HTR-8/SVneo (cell line): ENCODE measurements at places on chromosomes 2 and 18.

DNA sequence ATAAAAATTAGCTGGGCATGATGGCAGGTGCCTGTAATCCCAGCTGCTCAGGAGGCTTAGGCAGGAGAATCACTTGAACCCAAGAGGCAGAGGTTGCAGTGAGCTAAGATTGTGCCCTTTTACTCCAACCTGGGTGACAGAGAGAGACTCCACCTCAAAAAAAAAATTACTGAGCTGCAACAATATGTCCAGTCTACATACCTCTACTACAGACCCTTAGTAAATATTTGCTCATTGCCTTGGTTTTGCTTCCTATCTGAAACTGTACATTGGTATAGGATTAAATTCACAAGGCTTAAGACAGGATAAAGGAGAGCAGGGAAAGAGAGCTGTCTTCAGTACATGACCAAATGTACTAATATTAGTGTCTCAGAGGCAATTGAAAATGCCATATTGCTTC lies 8.1 kb upstream of the MGAT4A start:
- DNase-seq = no peak

DNA sequence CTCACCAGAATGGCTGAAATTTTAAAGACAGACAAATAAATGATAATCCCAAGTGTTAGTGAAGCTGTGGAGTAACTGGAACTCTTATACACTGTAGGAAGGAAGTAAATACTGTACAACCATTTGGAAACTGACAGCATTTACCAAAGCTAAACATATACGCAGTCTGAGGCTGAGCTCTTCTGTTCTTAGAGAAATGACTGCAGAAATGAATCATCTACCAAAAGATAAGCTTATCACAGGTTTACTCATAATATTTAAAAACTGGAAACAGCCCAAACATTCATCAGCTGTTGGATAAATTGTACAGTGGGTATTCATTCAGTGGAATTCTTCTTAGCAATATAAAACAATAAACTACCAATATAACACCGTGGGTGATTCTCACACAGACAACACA lies 218.2 kb upstream of the RAB12 start:
- no peak for DNase-seq

DNA sequence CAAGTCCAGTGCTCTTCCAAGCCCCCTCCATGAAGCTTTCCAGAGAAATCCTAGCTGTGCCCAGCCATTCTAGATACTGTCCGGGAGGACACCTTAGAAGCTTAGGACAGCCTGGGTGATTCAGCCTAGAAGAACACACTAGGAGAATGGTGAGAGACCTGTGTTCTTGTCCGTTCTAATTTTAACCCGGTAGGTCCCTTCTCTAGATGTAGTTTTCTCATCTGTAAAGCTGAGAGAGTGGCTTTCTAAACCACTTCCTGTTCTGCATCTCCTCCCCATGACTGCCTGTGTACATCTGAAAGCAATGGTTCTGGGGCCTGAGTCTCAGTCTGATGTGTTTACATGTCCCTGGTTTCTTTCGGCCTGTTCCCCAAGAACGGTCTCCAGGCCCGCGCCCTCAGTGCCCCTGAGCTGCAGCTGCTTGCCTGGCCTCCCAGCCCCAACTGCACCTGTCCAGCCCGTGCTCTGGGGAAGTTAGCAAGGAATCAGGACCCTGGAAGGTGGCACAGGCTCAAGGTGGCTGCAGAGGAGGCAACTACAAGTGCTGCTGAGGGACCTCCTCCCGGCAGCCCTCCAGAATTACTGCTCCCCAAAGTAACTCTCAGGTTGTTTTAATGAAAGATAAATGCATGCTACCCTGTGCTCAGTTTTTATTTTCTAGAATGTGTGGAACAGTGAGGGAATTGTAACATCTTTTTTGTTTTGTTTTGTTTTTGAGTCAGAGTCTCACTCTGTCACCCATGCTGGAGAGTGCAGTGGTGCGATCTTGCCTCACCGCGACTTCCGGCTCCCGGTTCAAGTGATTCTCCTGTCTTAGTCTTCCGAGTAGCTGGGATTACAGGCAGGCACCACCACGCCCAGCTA lies 105.9 kb downstream of the LBH start:
- no peak for DNase-seq

DNA sequence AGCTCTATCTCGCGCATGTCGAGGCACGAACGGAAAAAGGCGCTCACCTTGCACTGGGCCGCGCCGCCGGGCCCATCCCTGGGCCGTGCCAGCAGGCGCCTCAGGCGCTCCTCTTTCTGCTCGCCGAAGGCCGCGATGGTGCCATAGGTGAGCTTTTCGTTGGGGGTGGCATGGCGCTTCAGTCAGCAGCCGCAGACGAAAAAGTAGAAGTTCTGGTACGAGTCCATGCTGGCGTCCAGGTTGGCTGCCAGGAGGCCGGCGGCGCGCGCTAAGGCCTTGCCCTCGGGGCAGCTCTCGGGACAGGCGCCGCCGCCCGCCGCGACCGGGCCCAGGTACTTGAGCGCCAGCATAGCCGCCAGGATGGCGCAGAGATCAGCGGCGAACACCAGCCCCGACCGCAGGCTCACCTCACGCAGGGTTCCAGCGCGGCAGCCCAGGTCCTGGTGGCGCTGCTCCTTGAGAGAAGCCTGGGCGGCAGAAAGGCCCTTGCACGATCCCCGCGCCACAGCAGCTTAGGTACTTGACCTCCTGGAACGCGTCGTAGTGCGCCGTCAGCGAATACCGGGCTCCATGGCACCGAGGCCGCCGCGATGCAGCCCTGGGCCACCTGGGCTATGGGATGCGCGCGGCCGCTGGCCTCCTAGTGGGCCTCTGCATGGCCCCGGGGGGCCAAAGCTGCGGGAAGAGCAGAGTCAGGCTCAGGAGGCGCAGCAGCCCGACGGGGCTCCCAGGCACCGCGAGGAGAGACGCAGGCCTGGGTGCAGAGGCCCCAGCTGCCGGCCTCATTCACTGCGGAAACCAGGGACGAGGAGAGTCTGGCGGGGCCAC lies 12.8 kb downstream of the ALPG start:
- no peak for DNase-seq

- no peak for DNase-seq
Measured at GRCh38 chr2:3867469-3867868, 164.1 kb downstream of the DCDC2C start.

DNA sequence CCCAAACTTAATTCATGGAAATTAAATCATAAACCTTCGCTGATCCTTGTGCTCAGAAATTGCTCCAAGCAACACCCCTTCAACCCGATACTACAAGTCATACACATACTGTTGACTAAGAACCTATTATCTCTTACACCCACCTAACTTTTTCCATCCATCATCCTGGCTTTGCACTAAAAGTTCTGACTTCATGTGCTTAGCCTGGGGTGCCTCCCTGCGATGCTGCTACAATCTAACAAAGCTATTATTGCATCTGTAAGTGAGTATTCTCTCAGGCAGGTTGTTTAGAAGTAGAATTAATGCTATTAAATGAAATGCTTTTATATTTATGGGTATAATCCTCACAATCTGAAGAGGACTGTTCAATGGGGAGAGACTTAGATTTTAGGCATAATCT lies 619.8 kb downstream of the CCDC85A start:
- no peak for DNase-seq

GRCh38 chr2:70371753-70372152 lies 69.9 kb upstream of the FAM136A start:
- DNase-seq = peak; percentile 74

DNA sequence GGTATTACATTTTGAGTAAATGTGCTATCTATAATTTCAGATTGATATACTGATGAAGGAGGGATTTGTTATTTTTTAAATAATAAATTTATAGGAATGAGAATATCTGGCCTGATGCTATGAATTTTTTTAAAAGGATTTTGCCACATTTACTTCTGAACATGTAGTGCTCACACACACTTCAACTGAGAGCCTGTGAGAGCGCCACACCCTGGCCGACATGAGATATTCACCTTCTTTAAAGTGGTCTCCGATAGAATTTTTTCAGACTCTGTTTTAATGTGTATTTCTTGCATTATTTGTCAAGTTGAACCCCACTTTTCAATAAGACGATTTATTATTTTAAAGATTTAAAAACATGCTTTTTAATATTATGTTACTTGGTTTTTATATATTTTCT lies 813.3 kb downstream of the DCC start:
- DNase-seq = no peak

GRCh38 chr2:705971-706511 lies 28.8 kb upstream of the TMEM18 start:
- no peak for DNase-seq

DNA sequence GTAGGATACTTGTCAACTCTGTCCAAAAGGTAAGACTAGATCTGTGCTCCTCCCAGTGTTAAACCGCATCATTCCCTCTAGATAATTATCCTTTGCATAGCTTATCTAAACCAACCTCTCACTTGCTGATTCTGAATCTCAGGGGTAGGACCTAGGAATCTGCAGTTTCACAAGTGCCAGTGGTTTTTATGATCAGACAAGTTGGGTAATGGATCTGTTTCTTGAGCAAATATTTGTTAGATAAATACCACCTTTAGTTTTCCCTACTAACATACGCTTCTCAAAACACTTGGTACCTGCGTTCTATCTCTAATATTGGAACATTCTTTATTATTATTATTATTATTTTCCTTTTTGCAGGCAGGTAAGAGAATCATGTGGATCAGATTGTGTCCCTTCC lies 439.9 kb downstream of the PTPRM start:
- no peak for DNase-seq

- no peak for DNase-seq
Measured at GRCh38 chr18:26091047-26091630, 726 bp upstream of the SS18 start.

DNA sequence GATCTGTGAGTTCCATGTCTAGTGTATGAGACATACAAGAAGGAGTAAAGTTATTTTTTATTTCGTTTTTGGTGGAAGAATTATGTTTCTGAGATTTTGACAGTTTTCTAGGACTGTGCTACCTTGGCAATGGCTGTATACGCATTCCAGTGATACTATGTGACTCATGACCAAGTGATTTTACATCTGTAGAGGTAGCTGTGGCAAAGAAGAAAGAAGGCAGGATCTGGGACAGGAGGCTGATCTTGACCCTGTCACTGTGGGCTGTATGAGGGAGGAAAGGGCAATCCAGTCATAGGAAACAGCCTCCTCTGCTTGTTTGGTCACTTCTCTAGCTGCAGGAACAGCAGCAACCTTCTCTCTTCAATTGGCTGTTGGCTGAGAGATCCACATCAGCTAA lies 44.0 kb upstream of the PDCL3 start:
- no peak for DNase-seq

DNA sequence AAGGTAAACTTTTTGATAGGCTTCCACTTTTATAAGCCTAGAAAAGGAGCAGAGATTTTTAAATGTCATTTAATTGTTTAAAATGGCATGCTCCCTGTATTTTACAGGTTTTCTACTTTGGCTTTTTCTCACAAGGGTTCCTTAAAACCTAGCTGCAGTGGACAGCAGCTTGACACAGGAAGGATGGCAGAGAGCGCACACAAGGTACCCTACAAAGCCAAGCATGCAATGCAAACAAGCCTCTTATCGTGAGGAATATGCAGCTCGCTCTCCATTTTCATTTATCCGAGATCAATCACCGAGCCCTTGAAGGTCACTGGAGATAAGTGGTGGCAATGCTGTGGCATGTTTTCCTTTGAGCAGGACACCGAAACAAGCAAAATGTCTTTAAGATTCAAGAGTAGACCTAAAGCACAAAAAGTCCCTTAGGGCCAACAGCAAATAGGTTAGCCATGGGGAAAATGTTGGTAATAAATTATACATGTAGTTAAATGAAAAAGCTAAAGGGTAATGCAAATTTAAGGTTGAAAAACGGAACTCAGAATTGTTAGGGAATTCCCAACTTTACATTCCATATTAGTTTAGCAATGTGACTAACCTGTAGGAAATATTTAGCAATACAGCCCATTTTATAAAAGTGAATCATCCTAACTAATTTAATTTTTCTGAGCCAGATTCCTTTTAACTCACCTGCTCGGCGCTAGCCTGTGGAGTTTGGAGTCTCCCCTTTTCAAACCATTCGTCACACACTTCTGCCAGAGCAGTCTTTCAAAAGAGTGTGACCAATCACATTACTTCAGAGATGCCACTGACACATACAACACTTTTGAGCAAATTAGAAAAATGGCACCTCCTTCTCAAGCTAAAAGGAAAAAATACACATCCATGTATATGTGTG lies 337.9 kb upstream of the PKDCC start:
- DNase-seq = no peak

DNA sequence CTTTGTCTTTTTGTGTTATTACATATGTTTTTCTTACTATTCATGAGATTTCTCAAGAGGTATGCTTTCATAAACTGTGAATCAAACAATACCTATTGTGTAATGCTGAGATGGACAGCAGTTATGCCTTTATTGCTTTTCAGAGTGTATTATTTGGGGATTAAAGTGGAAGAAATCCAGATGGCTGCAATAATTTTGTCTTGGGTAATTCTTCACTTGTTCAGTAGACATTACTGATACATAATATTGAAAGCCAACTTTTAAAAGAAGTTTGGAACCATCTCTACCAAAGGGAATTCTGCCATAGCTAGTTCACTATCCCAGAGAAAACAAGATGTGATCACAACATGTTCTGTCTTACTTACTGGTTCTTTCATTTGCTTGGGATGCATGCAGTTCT lies 253.4 kb upstream of the ZSWIM2 start:
- no peak for DNase-seq

DNA sequence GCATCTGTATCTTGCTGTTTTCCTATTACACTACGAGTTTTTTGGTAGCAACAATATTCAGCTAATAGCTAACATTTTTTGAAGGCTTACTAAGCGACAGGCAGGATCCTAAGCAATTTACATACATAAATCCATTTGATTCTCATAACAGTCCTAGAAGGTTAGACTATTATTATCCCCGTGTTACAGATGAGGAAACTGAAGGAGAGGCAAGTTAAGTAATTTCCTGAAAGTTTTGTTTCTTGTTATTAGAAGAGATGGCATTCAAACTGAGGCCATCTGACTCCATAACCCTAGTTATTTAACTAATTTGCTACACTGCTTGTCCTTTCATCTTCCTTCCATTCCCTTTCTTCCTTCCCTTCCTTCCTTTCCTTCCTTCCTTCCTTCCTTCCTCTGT lies 68.2 kb downstream of the PDE1A start:
- no peak for DNase-seq

GRCh38 chr2:147231607-147232006 lies 613.2 kb upstream of the ACVR2A start:
- DNase-seq = no peak

GRCh38 chr18:44411262-44411905 lies 269.3 kb upstream of the SETBP1 start:
- DNase-seq = no peak

DNA sequence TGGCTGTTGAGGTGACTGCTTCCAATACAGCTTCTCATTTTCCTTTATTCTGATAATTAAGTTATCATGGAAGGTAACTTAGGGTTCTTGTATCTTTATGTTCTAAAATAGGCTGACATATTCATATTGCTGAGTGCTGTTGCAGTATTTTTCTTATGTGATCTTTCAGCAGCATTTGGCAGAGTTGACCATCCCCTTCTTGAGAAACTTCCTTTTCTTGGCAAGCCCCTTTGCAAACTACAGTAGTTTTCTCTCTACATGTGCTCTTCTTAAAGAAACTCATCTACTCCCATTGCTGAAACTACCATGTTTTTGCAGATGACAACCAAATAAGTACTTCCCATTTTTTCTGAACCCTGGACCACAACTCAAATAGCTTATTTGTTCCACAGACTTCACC lies 476.5 kb upstream of the TRIB2 start:
- no peak for DNase-seq

GRCh38 chr18:23578891-23579653 lies 7.2 kb downstream of the NPC1 start:
- DNase-seq = no peak
